ENCODE measurements at places on chromosomes 5 and 9.

- DNase-seq, result no peak
Measured at GRCh38 chr9:116990592-116990991, 303.5 kb downstream of the TRIM32 start.

GRCh38 chr5:135825373-135826220, 8.9 kb upstream of the SLC25A48 start:
- DNase-seq, result no peak

DNA sequence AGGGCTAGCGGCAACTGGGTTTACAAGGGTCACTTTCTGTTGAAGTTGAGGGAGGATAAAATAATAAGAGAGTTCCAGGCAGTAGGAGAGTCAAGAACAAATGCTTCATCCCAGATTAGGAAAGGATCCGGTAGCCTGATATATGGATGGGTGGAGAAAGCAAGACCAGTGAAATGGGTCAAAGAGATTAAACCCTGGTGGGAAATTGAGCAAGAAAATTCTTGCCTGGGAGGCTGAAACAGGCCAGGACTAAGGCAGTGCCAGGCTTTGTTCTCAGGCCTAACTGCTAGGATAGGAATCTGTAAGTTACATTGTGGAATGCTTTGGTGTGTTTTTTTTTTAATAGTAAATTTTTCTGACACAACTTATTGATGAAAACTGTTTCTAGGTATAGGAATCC, 257.4 kb upstream of the RFX3 start:
- DNase-seq, result no peak

DNA sequence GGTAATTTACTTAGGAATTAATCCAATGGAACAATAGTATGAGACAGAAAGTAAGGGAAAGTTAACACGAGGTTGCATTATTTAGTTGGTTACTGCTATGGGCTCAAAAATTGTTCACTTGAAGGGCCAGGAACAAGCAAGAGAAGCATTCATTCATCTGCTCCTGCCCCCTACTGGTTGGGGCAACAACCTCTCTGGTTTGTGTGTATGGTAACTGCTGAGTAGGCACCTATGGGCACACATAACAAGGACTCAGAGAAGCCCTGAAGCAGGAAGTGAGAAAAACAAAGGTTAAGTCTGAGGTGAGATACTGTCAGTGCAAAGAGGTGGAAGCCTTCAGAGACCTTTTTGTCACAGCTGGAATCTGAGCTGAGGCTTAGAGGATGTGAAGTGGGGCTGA, 34.4 kb upstream of the RANBP6 start:
- DNase-seq, result no peak

DNA sequence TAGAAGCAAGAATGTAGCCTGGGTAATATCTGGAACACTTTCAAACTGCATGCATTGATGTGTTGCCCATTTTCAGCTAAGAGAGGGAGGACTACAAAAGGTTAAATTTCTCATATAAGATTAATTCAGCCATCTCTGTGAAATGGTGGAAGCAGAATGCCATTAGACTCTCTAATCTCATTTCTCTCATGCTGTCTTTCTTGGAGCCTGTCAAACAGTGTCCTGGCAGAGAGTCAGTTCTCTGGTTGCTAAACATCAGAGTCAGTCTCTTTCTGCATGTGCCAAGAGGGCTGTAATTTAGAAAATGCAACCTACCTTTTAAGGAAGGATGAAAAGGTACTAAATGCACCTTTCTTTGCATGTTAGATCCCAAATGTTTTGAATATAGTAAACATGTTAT, 910 bp upstream of the GARNL3 start:
- DNase-seq, result no peak

- no peak for DNase-seq
Measured at GRCh38 chr9:127203681-127204327, 60.8 kb upstream of the GARNL3 start.

DNA sequence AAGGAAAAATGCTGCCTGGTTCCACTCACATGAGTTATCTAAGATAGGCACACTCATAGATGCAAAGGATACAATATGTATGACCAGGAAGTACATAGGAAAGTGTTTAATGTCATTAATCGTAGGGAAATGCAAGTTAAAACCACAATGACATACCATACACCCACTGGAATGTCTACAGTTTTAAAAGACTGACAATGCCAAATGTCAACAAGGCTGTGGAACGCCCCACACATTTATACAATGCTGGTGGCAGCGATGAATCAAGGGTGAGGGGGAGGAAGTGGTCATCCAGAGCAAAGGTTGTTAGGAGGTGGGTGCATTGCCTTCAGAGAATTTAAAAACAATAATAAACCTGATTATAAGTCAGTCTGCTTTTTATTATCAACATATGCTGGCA, 437.8 kb downstream of the ARHGEF28 start:
- DNase-seq, result peak; percentile 91

- no peak for DNase-seq
Measured at GRCh38 chr9:84258371-84258770, 82.2 kb downstream of the SLC28A3 start.

GRCh38 chr5:149450199-149450598, 71.1 kb upstream of the IL17B start:
- peak; percentile 73 for DNase-seq

DNA sequence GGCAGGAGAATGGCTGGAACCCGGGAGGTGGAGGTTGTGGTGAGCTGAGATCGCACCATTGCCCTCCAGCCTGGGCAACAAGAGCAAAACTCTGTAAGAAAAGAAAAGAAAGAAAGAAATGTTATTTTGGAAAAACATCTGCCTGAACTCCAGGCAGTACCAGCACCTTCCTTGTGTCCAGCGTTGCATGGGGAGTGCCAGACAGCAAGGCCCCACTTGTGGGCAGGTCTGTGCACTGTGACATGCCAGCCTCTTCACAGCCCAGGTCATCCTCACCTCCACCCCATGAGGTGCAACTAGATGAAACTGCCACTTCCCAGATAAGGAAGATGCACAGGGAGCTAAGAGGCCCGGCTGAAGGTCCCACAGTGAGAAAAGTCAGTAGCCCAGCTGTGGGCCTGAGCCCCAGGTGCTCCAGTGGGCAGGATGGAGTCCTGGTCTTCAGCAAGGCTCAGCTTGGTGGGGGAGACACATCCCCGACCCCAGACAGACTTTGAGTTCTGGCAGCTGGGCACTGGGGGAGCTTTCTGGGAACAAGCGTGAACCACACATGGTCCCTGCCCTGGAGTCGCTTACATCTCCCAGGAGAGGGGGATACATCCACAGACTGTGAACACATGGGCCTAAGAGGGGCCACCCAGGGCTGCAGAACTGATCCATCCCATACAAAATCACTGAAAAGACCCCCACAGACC, 146.9 kb upstream of the IER5L start:
- no peak for DNase-seq

GRCh38 chr9:107078061-107078460, 205.0 kb upstream of the RAD23B start:
- DNase-seq, result no peak

GRCh38 chr5:150486402-150487198, 21.3 kb upstream of the NDST1 start:
- DNase-seq, result peak; percentile 78

DNA sequence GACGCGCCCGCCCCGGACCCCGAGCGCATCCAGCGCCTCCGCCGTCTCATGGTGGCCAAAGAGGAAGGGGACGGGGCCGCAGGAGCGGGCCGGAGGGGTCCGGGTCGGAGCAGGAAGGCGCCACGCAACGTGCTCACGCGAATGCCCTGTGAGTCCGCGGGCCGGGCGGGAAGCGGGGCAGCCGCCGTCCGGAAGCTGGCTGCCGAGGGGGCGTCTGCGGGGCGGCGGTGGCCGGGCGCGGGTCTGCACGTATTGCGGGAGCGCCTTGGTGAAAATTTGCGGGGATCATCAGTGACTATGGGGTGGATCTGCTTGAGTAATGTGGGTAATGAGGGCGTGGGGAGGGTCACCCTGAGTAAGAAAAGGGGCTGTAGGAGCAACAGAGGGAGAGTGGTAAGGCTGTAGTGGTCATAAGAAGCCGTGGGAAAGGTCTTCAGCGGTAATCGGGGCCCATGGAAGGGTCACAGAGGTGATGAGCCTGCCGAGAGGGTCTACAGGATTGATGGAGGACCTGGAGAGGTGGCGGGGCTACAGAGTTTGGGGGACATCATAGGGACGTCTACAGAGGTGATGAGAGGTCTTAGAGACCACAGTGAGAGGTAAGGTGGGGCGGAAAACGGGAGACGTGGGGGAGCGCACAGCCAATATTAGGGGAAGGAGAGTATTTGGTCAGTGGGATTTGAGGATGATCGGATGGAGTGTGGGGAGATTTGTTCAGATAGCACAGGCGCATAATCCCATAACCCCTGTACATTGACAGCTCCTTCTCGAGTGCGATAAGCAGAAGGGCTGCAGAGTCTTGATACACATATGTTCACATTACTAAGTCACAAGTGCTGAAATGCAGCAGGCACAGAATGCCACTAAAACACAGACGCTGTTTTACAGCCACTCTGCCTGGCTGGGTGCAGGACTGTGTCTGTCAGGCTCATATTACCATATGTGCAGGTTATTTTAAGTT, 819 bp downstream of the LSM11 start:
- no peak for DNase-seq

GRCh38 chr9:4489562-4489918, 728 bp upstream of the SLC1A1 start:
- DNase-seq, result peak; percentile 9

DNA sequence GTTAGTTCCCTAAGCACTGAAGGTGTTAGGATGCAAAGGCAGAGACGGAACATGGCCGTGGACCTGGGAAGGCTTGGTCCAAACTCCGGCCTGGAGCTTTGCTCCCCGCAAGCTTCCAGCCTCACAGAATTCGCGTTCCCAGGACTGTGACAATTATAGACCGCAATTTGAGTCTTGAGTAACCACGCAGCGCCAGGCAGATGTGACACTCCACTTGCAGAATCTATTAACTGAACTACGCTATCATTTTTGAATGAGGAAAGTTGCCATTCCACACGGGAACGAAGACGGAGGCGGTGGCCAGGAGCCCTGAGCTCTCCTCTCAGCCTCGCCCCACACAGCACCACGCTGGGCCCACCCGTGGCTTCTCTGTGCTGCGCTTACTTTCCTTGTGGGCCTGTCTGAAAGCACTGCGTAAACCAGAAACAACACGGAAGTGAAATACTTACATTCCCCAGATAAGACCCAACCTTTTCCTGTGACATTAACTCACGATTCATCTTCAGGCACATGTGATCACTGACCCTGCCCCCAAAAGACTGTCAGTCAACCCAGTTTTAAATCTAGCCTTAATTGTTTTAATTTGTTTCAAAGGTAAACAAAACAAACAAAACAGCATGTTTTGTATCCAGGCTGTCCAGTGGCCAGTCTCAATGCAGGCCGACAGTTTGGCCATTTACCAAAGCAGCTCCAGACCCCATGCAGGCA, 16.1 kb upstream of the COL5A1 start:
- DNase-seq, result peak; percentile 65

DNA sequence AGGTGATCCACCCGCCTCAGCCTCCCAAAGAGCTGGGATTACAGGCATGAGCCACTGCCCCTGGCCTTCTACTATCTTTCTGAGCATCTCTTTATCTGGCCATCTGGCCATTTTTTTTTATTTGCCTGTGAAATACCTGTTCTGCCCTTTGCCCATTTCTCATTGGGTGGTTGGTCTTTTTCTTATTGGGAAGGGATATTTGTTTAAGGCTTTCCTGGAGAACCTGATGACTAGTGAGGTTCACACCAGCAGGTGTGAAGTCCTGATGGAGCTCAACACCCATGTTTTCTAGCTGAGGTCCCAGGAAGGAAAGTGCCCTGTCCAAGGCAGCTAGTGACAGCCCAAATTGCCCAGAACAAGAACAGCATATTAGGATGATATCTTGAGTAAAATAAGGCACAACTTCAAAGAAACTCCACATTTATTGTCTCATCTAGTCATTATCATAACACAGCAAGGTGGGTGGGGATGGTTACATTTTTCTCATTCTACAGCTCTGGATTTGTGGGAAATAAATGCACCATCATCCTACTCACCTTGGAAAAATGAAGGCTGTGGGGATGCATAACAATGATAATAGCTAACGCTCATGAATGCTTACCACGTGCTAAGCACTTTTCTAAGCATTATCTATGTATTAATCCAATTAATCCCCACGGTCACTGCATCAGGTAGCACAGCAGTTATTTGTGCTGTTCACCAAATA, 20.3 kb downstream of the SLC36A3 start:
- DNase-seq, result no peak

- no peak for DNase-seq
Measured at GRCh38 chr5:86360801-86361200, 256.9 kb upstream of the COX7C start.

GRCh38 chr5:36029914-36030313, 36.8 kb downstream of the UGT3A2 start:
- no peak for DNase-seq

- DNase-seq, result peak; percentile 24
Measured at GRCh38 chr5:90484540-90484939, 9.9 kb downstream of the POLR3G start.

DNA sequence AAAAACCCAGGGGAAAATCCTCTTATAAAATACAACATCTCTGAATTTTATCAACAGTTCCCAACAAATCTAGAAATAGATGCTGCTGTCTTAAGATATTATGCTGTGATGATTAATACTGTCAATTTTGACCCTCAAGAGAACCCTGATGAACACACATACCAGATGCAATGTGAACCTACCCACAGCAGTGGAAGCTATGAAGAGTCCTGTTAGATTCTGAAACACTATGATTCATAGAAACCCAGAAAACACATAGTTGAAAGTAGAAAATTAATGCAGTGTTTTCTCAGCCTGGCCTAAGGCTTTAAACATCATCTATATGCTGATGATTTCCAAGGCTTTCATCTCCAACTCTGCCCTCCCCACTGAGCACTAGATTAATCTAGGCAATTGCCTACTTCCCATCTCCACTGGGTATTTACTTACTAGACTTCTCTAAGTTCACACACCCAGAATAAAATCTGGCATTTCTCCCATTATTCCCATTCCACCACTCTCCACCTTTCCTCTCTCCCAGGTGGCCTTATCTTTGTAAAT, 296.2 kb downstream of the CTNND2 start:
- no peak for DNase-seq

DNA sequence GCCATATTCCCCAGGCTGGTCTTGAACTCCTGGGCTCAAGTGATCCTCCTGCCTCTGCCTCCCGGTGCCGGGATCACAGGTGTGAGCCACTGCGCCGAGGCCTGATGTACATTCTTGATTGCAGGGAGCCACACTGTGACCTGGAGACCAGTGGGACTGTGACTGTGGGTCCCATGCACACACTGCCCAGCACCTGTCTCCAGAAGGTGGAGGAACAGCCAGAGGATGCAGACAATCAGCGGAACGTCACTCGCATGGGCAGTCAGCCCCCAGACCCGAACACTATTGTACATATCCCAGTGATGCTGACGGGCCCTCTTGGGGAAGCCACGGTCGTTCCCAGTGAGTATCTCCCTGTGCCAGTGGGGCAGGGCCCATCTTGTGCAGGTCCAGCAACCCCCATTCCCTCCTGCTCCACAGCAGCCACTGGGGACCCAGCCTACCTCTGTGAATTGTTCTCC, 147.3 kb downstream of the CACNA1B start:
- DNase-seq, result no peak

Data from fibroblast of skin of scalp (primary cell).